ENCODE measurements at places on chromosomes 1 and 21.
A peak's percentile ranks its signal among the peaks of the same experiment; 100 is the strongest.

DNA sequence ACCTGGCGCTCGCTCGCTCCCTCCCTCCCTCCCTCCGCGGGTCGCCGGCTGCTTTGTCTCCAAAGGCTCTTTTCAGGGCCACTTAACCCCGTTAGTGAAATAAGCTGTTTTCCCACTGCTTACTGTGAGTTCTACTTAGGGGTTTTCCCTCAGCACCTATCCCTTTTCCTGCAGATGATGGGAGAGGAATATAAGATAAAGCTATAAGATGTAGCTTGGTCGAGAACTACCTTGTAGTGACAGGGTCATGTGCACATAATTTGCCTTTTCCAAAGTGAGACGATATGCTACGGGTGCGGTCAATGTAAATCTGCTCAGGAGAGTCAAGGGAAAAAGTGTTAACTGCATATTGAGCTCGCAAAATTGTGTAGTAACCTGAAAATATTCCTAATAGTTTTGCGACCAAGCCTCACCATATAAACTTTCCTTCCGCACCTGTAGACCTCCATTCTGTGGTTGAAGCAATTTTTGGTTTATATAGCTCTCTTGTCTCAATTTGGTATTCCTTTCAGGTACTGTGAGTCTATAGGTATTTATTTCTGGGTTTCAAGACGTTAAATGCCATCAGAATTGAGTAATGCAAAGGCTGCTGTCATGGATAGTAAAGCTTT lies 55.8 kb upstream of the BOLA1 start:
- DNase-seq = peak; percentile 49

GRCh38 chr1:94070865-94071264 lies 50.1 kb downstream of the ABCA4 start:
- DNase-seq = no peak

GRCh38 chr1:86063721-86064120 lies 92.9 kb downstream of the COL24A1 start:
- no peak for DNase-seq

- DNase-seq = no peak
These were observed 321.0 kb downstream of the PTBP2 start for GRCh38 chr1:97042551-97042950.

- no peak for DNase-seq
These were observed 51.8 kb upstream of the GFI1 start for GRCh38 chr1:92538413-92539061.

DNA sequence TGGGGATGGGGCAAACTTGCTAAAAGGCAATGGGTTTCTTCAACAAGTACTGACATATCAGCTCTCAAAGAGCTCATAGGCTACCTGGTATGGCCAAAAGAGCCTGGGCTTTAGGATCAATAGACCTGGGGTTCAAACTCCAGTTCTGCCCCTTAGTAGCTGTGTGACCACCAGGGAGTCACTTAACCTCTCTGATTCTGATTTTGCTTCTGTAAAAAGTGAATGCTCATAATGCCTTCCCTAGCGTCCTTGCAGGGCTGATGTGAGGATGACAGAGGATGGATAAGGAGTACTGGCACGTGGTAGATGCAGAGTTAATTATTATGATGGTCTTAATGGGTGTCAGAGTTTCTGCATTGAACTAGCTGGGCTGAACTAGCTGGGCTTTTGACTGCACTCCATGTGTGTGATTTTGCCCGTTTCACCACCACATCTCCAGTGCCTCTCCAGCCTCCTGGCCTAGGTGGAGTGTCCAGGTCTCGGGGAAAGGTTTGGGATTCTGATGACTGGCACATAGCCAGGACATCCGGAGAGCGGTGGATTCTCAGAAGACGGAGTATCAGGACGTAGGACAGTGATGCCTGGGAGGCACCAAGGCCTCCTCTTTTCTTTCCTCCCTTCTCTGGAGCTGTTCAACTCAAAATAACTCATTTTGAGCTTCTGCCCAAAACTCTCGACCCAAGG lies 15.2 kb downstream of the DISP3 start:
- no peak for DNase-seq

GRCh38 chr1:197618061-197618460 lies 157.2 kb downstream of the DENND1B start:
- peak; percentile 24 for DNase-seq

DNA sequence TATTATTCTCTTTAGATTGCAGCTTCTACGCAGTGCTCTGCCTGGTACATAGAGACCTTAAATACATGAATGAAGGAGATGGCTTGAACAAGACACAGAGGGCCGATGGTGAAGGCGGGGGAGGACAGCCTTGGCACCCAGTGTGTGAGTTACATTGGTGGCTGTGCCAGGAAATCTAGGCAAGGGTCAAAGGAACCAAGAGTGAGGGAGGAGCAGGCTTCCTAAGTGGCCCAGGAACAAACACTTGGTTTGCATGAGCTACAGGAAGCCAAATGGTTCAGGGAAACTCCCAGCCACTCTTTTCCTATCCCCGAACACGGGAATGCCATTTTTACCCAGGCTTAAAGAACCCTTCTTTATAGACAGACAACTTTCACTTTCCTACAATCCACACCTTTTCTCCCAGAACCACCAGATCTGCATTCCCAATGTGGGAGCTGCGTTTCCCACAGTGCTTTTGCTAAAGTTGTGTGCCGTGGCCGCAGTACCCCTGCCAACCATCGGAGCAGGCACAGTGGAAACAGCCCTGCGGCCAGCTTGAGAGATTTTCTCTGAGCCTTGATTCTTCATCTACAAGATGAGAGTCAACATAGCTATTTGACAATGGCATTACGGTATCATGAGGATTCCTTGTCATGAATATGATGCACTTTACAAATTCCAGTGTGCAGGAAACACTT lies 3.5 kb upstream of the CLEC20A start:
- DNase-seq = no peak

DNA sequence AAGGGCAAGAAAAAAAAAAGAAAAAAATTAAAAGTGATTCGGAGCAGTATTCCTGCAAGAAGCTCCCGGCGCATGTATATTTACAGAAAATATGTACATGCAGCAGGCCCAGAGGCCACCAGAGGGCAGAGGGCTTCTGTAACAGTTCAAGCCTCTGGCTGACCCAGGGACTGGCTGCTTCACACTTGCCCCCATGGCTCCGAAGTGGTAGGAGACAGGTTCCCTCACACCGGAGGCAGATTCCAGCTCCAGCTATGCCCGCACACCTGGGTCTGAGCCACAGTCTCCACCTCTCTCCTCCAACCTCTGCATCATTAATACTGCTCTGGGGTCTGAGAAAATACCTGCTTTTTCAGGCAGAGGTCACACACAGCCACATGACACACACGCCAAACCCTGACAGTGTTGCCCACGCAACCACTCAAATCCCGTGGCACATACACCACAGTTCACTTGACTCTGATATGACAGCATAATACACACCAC lies 2.2 kb upstream of the ARHGAP30 start:
- DNase-seq = peak; percentile 74

DNA sequence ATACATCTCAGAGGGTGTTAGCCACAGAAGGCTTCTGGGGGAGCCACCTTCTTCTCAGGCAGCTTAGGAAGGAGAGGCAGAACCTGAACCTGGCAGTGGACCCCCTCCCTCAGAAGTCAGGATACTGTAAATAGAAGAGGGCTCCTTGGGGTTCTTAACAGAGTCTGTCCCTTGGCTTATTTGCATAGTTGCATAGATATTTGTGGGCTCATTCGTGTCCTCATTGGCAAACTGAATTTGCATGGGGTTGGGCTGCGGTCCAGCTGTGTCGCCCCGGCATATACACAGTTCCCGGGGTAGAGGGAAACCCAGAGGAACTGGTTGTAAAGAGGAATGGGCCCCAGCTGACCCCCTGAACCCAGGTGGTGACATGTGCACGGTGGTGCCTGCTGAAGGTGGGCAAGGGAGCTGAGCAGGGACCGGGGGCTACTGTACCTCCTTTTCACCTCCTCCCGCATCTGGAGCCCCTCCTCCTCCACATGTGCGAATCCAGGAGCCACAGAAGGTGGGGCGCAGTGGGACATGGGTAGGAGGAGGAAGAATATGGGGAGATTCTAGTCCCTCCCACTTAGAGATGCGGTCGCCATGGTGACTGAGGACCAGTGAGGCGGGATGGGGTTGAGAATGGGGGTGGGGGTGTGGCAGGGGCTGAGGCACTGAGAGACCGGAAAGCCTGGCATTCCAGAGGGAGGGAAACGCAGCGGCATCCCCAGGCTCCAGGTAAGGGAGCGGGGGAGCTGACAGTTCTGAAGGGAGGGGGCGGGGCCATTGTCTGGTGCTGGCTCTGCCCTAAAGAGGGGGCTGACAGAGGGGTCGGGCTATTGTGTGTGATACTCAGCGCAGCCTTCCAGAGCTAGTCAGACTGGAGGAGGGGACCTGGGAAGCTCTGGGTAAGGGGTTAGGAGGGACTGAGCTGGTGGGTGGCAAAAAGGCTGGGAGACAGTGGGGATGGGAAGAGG lies 3.7 kb upstream of the SEMA4A start:
- DNase-seq = no peak

GRCh38 chr1:84434081-84434769 lies 35.9 kb downstream of the DNASE2B start:
- DNase-seq = no peak

- DNase-seq = peak; percentile 46
These were observed 277.3 kb upstream of the FMN2 start for GRCh38 chr1:239814306-239814881.

GRCh38 chr1:93672477-93673162 lies 9.0 kb downstream of the BCAR3 start:
- peak; percentile 41 for DNase-seq

All from stomach (tissue), 19 donors.